ENCODE measurements at places on chromosomes 7 and 10.

GRCh38 chr7:157459966-157460365 is 123.2 kb downstream of the DNAJB6 start:
- no peak for DNase-seq

DNA sequence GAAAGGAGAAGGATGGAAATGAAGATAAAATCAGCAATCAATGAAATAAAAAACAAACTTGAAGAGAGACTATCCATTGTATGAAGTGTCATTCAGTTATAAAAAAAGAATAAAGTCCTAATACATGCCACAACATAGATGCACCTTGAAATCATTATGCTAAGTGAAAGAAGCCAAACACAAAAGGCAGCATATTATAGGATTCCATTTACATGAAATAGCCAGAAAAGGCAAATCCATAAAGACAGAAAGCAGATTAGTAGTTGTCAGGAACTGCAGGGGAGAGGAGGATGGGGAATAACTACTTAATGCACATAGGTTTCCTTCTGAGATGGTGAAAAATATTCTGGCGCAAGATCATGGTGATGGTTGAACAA is 6.6 kb upstream of the PON1 start:
- DNase-seq = no peak

GRCh38 chr10:70430493-70431445 is 10.7 kb downstream of the NODAL start:
- DNase-seq = no peak

GRCh38 chr7:27647489-27647888 is 15.2 kb downstream of the HIBADH start:
- no peak for DNase-seq

- no peak for DNase-seq
Observed at GRCh38 chr7:146414373-146414772, 297.8 kb downstream of the CNTNAP2 start.

- no peak for DNase-seq
Observed at GRCh38 chr10:11110539-11110938, 92.9 kb downstream of the CELF2 start.

DNA sequence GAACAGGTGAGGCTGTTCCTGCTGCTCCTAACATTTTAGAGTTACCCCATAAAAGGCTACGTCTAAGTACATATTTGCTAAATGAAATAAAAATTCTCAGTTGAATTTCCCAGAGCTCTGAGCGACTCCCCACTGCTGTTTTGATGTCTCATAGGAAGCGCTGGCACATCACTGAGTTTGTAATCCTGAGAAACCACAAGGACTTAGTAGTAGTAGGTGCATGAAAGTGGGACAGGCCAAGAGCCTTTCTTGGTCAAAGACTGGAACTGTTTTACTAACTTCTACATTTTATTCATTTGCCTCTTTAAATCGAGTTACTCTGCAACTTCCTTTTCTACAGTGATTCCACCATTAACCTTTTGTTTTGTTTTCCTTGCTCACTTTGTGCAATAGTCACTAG is 85.9 kb downstream of the XPNPEP1 start:
- no peak for DNase-seq

GRCh38 chr10:121648059-121648458 is 49.8 kb upstream of the FGFR2 start:
- no peak for DNase-seq

- no peak for DNase-seq
Observed at GRCh38 chr10:124245806-124246440, 152.5 kb upstream of the CHST15 start.

GRCh38 chr10:132202070-132202970 is 15.6 kb downstream of the DPYSL4 start:
- no peak for DNase-seq

GRCh38 chr7:30654296-30655090 is 27.8 kb downstream of the CRHR2 start:
- DNase-seq = no peak

DNA sequence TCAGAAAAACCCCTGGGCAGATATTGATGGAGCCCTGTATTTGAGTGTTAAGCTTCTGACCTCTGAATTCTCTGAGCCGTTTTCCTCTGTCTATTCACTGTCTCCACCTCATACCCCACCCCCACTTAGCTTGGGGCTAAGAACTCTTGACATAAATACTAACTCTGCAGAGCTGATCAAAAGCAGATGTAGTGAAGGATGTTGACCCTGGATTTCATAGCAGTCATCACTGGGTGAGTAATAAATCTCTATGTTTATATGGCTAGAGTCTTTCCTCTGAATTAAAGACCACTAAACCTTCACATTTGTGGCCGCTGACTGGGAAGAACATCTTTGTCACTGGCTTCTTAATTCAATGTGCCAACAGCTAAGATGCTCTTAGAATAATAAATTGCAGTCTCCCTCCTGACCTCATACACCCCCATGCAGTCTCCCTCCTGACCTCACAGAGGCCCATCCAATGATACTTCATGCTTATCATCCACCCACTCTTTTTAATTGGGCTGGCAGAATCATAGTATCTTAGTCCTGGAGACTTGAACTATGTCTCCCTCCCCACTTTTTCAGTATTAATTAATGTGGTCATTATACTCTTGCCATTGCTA is 78.0 kb upstream of the MACROH2A2 start:
- no peak for DNase-seq

DNA sequence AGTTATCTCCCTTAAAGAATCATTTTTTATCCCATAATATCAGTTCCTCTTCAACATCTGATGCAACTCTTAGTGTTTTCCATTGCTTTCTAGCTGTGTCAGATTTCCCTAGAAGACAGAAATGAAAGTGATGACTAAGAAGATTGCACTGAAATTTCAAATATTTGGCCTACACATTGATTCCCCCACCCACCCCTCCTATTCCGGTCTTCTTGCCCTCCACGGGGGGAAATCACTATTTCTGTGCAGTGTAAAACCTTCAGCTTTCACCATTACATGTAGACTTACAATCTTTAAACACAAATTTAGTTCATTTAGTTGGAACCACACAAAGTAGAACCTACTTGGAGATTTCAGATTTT is 63.7 kb upstream of the IL6 start:
- no peak for DNase-seq

Data from activated T-helper 1 cell treated with Interleukin-2 at 50 U/mL for 16 hours (primary cell).